ENCODE measurements at places on chromosomes 7 and 10.

GRCh38 chr7:139254281-139254680 is 23.2 kb downstream of the UBN2 start:
- DNase-seq, result no peak

DNA sequence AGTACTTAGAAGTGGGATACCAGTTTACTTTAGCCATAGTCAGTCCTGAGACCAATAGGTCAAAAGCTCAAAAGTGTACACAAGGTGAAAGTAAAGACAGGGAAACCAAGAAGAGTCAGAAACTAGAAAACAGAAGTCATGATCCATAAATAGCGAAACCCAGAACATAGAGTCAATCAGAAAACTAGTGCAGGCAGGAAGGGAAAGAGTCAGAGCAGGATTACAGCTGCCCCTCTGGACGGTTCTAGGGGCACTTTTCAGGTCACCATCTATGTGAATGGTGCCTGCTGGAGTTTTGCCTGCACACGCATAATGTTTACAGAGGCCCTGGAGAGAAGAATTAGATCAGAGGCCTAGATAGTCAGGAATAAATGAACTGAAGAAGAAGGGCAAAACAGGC is 22.4 kb upstream of the DMTF1 start:
- no peak for DNase-seq

DNA sequence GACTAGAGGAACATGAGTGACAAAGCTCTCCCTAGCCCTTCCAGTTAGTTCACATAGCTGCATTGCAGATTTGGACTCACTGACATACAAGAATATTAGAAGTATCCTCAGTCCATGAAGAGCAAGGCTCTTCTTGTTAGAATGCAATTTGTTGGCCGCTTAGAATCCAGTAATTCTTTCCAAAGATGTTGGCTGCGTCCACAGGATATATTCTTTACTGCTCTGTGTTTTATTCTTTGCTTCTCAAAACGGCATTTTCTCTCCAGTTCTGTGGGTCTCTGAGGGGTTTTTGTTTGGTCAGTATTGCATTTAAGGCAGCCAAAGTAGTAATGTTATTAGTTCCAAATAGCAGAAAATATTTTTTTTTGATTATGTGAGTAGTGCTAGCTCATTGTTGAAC is 588.6 kb downstream of the DNAJB9 start:
- no peak for DNase-seq

- DNase-seq, result peak; percentile 73
Measured at GRCh38 chr10:13483951-13484350, 44.9 kb downstream of the BEND7 start.

DNA sequence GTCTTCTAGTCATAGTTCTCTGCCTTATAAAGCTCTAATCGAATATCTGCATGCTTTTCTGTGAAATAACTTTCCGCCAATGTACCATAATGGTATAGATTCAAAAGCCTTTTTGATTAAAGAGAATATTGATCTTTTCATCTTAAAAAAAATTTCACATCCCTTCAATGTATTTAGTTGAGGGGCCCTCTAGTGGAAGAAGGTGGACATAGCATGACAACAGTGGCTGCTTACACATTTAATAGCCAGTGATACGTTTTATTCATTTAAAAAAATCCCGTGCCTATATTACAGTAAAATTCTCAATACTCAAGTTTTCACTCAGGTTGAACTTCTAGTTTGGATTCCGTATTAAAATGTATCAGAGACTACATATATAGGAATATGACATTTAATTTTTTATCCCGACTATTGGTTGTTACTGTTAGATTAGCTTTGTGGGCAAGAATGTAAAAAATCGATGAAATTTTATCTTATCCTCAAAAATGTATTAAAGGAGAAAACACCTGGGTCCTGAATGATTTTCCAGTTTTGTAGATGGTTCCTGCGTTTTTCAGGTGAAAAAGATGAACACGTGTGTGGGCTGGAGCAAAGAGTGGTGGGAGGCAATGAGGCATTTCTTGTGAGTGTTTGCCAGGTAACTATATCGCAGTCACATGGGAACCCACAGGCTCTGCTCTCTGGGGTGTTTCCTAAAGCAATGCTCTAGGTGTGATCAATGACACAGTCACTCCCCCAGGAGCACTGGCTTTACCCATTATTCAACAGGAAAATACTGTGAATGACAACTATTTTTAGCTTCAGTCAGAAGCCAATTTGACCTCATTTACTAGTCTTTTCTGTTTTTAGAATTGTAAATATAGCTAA is 24.1 kb upstream of the PNLIP start:
- peak; percentile 24 for DNase-seq

DNA sequence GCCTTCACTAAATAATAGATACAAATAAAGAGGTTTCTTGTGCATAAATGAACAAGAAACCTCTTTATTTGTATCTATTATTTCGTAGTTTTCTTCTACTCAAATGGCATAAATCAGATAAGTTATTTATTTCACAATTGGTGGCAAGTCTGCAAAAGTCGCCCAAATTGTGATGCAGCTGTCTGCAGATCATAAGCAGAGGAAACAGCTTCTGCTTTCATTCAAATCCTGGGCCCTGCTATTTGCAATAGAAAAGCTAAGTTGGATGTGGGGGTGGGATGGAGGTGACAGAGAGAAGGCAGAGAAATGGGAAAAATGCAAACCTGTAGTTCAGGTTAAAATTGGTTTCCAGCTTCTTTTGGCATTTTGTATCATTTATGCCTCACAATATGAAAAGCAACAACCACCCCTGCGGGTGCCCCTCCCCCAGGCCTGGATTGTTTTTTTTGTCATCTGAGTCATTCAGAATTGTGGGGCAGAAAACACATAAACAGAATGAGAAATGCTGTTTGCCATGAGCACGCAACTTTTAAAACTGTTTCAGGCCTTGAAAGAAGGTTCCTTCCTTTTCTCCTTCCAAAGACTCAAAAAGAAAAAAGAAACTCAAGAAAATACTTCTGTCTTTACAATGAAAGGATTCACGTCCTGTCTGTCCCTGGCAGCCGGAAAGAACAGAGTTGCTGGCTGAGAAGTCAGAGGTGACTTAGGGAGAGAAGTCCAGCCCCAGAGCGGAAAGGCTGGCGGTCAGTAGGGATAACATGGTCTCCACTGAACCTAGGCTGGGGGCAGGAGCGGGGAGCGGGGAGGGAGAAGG is 132.9 kb downstream of the BAMBI start:
- DNase-seq, result no peak

DNA sequence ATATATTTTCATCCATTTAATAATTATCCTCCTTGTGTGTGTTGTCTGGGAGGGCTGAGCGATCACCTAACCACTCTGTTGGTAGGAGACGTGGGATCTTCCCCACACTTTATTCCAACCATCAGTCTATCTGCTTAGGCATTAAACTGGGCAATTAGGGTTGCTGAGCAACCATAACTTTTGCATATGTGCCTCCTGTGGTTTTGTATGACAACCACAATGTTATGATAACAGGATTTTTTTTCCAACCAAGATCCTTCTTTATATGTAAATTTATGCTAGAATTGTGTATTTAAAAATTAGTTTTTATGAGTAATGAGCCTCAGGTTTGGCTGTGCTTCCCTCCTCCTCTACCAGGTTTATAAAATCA is 495.0 kb upstream of the MGMT start:
- DNase-seq, result no peak

DNA sequence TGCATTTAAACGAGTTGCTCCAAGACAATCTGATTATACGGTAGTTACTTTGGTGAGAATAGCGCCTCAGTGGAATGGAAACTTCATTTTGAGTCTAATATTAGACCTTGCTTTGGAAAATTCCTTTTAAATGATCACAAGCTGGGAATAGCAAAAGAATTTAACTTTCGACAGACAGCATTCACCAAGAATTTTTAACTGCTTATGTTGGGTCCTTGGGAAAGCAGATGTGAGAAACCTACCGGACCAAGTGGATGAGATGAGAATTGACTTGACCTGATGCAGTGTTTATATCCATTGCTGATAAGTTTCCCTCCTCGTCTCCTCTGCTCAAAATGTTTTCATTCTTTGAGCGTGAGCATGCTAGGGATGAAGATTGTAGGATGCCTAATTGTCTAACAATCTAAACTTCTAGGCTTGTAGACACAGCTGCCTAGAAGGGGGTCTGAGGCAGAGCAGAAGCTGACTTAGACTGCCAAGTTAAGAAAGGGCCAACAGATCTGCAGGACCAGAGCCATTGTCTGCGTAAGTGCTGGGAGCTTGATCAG is 126.9 kb downstream of the CNNM2 start:
- DNase-seq, result no peak

DNA sequence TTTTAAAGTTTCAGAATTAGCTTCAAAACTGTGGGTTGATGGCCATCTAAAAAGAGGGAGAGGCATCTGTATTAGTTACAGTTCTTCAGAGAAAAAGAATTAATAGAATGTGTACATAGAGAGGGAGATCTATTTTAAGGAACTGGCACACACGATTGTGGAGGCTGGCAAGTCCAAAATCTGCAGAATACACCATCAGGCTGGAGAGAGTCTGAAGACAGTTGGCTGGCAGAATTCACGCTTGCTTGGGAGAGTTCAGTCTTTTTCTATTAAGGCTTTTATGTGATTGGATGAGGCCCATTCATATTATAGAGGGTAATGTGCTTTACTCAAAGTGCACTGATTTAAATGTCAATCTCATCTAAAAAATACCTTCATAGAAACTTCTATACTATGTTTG is 135.1 kb upstream of the SORCS1 start:
- no peak for DNase-seq

GRCh38 chr10:79948976-79949722 is at the start of gene SFTPD:
Gene SFTPD (minus strand): TSS chr10:79949105. CDS start chr10:79946659, 2,446 bp downstream.
- DNase-seq, result no peak

Data from B cell (primary cell).